Kidney tubule cell (primary cell): ENCODE measurements at places on chromosomes 1 and 21.
A peak's percentile ranks its signal among the peaks of the same experiment; 100 is the strongest.

- no peak for DNase-seq
Observed at GRCh38 chr1:225688345-225688744, 35.4 kb upstream of the ENAH start.

- no peak for DNase-seq
Observed at GRCh38 chr1:235992346-235992745, 72.5 kb downstream of the NID1 start.

- DNase-seq = peak; percentile 73
Observed at GRCh38 chr1:220786337-220787068, at the start of gene MTARC1. Gene MTARC1, plus strand, starts transcription at chr1:220786913. Its CDS starts 32 bp downstream, at chr1:220786945.

GRCh38 chr1:174174461-174175329 is 15.4 kb downstream of the RABGAP1L start:
- DNase-seq = no peak

- no peak for DNase-seq
Observed at GRCh38 chr1:150267896-150268295, 920 bp downstream of the APH1A start.
